Caki2 (cell line): ENCODE measurements at places on chromosomes 13 and 19.

DNA sequence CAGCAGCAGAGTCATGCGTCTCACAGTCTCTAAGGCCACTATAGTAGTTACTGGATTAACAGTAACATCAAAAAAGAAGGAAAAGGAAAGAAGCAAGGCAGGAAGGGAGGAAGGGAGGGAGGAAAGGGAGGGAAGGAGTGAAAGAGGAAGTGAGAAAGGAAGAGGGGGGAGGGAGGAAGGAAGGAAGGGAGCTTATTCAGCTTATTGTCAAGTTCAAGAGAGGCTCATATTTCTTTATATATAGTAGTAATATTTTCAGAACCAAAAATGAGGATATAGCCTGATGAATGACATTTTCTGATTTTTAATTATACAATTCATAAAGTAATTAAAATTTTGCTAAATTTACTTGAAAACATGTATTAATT lies 17.7 kb upstream of the RUBCNL start:
- DNase-seq = no peak

DNA sequence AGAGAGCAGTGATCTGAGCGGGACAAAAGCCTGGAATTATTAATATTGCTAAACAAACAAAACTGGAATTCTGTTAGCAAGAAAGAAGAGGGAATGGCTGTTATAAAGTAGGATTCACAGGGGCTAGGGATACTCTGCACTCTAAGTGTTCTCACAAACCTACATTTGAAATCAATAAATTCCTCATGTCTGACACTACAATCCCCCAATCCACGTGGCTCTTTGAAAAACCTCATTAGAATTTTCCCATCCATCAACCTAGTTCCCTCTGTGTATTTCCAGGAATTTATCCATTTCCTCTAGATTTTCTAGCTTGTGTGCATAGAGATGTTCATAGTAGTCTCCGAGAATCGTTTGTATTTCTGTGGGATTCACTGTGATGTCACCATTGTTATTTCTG lies 307.5 kb downstream of the RBM26 start:
- DNase-seq = no peak

DNA sequence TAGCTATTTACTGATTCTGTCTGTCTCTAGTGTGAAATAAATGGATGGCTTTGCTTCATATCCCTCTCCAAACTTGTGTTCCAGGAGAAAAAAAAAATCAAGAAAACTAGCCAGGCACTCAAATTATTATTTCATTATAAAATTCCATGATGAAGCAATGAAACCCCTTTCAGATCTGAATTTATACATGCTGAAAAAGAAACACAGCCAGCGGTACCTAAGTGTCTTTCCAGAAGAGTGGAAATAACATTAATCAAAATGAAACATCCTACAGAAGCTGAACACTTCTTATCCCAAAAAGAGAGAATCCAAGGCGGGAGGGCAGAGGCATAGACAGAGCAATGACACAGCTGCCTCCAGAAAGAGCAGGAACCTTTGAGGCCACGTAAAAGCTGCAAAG lies 15.9 kb downstream of the ENOX1 start:
- no peak for DNase-seq

GRCh38 chr19:47429140-47429793 lies 9.9 kb upstream of the MEIS3 start:
- no peak for DNase-seq

DNA sequence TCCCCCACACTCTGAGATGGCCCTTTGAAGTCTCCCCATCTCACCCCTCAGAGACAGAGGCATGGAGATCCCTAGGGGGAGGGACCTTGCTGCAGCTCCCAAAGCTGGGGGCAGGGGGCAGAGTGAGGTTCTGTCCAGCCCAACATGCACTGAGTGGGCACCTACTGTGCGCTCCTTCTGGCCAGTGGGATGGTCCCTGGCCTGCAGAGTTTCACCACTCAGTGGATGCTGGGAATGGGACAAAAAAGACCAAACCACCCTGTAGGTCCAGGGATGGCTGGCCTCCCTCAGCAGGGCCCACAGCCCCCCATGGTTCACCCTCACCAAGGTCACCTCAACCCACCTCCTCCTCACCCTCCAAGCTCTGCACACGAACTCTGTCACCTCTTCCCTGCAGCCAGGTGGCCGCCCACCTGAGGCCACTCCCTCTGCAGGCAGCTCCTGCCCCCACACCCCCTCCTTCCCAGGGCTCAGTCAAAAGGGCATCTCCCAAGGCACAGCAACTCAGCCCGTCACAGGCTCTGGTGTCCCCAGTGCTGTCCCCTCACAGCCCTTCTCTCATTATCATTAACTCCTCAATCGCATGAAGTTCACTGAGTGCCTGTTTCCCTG lies 16.1 kb downstream of the CEACAM21 start:
- no peak for DNase-seq

DNA sequence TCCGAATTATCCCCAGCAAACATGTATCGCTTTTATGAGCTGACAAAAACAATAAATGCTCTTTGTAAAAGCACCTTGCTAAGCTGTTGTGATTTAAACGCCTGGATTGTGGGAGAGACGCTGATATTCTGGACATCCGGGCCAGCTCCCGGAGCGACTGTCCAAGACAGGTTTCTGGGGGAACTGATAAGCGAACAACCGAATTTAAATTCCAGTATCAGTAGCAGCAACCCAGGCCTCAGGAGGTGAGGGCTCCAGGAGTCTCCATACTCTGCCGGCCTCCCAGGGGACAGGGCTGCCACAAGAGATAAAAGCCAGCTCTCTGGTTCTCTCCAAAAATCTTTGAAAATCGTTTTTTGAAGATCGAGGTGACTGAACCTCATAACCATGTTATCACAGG lies 50.3 kb upstream of the VSTM2B start:
- DNase-seq = no peak

- no peak for DNase-seq
These were observed 29.5 kb downstream of the PLA2G4C start for GRCh38 chr19:48081106-48081505.

- no peak for DNase-seq
These were observed 4.8 kb downstream of the TSHZ3 start for GRCh38 chr19:31344403-31344802.

- DNase-seq = no peak
These were observed 59.8 kb downstream of the SCEL start for GRCh38 chr13:77595166-77595810.

GRCh38 chr19:44548736-44549135 lies 19.3 kb upstream of the CEACAM20 start:
- DNase-seq = peak; percentile 92

DNA sequence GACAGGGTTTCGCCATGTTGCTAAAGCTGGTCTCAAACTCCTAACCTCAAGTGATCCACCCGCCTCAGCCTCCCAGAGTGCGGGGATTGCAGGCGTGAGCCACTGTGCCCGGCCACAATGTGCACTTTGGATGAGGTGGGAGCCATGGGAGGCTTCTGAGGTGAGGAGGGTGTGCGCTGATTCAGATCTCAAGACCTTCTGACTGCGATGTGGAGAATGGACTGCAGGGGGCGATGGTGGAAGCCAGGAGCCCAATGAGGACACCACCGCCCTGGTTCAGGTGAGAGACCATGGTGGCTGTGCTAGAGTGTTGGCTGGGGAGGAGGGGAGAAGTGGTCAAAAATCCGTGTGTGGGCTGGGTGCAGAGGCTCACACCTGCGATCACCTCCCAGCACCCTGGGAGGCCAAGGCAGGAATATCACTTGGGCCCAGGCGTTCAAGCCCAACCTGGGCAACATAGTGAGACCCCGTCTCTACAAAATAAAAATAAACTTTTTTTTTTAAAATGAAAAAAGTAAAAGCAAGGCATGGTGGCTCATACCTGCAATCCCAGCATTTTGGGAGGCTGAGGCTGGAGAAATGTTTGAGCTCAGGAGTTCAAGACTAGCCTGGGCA lies 5.6 kb downstream of the INAFM1 start:
- peak; percentile 26 for DNase-seq

DNA sequence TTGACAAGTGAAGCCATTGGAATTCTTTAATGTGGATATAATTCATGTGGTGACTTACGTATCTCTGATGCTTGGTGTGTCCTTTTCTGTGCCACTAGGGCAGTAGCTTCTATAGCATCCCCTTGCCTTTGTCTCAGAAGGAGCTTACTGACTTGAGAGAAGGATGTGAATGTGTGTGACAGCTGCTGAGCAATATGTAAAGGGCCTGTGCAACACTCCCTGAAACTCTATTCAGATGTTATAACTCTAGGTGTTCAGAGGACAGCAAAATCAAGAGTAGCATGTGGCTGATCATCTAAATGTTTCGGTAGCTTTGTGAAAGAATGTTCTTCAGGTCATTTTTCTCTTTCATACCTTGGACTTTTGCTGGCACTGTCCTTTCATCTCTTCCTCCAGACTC lies 189.5 kb downstream of the LMO7 start:
- no peak for DNase-seq

DNA sequence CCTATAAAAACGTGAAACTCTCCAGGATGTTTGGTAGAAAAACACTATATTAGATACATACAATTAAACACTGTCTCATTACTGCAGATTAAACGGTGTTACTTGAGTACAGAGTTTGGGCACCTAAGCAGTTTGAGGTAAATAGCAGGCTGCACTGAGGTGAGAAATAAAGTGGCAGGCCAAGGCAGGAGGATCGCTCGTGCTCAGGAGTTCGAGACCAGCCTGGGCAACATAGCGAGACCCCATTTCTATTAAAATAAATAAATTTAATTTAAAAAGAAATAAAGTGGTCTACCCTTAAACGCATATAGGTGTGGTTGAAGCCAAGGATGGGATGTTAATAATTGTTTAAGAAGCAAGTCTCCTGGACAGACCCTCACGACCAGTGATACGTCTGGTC lies 1.2 kb downstream of the PSPC1 start:
- no peak for DNase-seq

GRCh38 chr19:15251749-15252397 lies 19.6 kb upstream of the EPHX3 start:
- peak; percentile 82 for DNase-seq

DNA sequence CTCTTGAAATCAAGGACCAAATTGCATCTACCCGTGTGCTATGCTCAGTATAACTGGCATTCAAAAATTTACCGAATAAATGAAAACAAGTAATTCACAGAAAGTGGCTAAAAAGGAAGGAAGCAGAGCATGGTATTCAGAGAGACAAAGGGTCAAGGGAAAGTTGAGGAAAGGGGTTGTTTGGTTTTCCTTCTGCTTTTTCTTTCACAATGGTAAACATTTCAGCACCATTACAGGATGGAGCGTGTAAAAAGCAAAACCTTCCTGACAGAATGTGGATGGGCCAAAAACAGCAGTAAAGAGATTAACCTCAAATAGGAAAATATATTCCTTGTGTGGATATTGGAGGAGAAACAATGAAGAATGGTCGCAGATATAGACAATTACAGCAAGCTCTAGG lies 14.8 kb downstream of the DIAPH3 start:
- DNase-seq = no peak

DNA sequence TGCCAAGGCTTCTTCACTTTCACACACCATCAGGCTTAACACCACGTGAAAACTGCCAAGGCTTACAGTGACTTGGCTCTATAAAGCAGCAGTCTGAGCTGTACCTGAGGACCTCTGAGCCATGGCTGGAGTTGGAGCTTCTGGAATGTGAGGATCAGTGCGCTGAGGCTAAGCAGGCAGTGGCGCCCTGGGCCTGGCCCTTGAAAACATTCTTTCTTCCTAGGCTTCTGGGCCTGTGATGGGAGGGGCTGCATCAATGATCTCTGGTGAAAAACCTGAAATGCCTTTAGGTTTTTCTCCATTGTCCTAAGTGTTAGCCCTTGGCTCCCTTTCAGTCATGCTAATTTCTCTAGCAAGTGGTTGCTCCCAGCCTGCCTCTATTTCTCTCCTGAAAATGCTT lies 192.5 kb upstream of the PCDH20 start:
- no peak for DNase-seq

DNA sequence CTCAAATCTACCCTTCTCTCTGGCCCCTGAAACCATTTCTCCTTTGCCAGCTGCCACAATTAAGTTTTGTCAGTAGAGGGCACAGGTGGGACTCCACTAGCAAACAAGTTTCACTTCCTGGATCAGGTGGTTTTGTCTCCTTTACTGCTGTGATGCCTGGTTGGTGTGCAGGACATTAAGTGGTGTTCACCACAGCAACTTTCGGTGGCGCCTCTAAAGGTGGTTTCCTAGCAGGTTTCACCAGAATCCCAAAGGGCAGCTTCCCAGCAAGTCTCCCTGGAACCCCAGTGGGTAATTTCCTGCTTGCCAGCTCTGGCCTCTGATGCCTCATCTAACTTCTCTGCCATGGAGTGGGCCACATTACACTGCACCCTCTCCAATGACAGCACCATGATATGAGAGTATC lies 16.6 kb downstream of the MED4 start:
- DNase-seq = no peak

- no peak for DNase-seq
These were observed 146.0 kb upstream of the KLF12 start for GRCh38 chr13:74280093-74280794.

DNA sequence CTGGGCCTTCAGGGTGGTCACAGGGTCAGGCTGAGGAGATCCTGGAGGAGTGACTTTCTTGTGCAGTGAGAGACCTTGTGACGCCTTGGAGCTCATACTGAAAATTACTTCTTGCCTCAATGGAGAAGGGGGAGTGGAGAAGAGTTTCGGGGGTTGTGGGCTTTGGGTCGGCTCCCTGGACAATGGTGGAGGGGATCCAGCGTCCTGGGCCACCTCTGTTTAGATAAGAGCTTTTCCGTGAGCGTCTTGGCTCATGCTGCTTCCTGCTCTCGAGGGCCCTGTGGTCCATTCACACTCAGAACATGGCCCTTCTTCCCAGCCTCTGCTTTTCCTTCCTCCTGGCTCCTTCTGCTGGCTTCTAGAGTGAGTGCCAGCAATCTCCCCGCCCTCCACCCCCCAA lies 81.9 kb downstream of the FLT1 start:
- no peak for DNase-seq

- no peak for DNase-seq
These were observed 4.6 kb upstream of the GP6 start for GRCh38 chr19:55042688-55043087.
